ENCODE measurements at places on chromosomes 1 and 21.

- peak; percentile 9 for DNase-seq
Measured at GRCh38 chr1:208243967-208244916, at the start of gene PLXNA2. Gene PLXNA2, minus strand, starts transcription at chr1:208244384. Its CDS starts 26,462 bp downstream, at chr1:208217922.

- no peak for DNase-seq
Measured at GRCh38 chr1:201702936-201703335, 126.0 kb upstream of the IPO9 start.

DNA sequence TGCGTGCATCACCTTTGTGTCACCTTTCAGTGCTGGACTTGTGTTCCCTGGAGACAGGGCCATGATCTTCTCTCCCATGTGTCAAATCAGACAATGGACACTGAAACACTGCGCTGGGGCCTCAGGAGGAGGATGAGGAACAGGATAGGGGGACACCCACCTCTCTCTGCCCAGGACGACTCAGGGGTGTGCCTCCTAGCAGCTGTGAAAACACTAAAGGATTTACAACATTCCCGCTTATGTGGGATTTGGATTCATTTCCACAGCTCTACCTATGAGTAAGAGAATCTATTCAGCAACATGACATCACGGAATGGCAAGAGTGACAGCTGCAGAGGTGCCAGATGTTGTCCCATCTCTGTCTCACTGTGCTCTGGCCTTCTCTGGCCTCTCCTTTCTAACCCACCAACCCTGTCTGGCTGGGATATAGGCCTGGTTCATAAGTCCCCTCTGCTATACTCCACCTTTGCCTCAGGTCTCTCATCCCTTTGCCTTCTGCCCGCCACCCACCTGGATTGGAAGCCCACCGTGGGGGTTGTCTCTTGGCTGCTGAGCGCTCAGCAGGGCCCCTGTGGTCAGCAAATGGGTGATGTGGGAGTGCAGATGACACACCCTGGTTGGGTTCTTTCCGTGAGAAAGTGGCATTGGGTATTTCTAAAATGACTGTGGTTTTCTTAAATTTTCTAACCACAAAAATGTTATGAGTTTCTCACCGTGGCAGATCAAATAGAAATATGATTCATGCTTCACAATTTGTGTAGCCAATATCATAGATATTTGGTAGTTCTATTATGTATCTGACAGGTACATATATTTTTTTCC, 47.1 kb upstream of the TLR5 start:
- no peak for DNase-seq

DNA sequence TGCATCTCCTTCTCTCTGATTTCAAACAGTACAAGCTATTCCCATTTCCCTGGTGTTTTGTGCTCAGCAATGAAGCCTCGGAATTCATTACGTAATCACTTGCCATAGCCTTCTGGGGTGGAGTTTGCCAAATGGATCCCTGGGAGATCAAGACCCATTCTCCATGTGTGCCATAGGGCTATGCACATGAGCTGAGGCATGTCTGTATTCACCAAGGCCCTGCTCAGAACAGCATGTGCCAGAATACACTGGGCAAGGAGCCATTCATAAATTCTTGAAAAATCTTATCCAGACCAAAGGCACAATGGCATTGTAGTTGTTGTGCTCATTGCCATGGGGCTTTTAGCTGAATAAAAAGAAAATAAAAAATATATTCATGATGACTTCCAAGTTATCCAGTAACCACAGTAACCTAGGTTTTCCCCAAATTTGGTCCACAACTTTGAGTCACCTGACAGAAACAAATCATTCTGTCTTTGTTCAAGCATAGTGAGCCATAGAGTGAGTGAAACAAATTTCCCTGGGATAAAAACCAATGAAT, 53.0 kb downstream of the CRB1 start:
- DNase-seq = no peak

GRCh38 chr1:41535276-41535675, 50.8 kb upstream of the EDN2 start:
- no peak for DNase-seq
